ENCODE measurements at places on chromosomes 11 and 22. TPM values are rescaled to one million over a fixed set of nuclear protein-coding genes. Genes with fewer than 3 reads are reported as not detected.

OR8G1 gene
- polyA plus RNA-seq = not detected

SCUBE1 gene
- polyA plus RNA-seq = not detected

CATSPERZ gene
- polyA plus RNA-seq = not detected

KRTAP5-9 gene
- polyA plus RNA-seq = not detected

CNGA4 gene
- polyA plus RNA-seq = not detected

BATF2 gene
- not detected for polyA plus RNA-seq

IL17REL gene
- polyA plus RNA-seq = not detected

OR2AG2 gene
- polyA plus RNA-seq = 0.07 TPM

MYO18B gene
- not detected for polyA plus RNA-seq

TEAD1 gene
- 3.6 TPM for polyA plus RNA-seq

NLRP14 gene
- 0.07 TPM for polyA plus RNA-seq

C11orf65 gene
- polyA plus RNA-seq = 2.8 TPM

ALDH3B1 gene
- polyA plus RNA-seq = 0.11 TPM

CABP4 gene
- polyA plus RNA-seq = 0.52 TPM

DUSP8 gene
- polyA plus RNA-seq = 0.62 TPM

OR2AG1 gene
- polyA plus RNA-seq = 0.15 TPM

ARAP1 gene
- 1.3 TPM for polyA plus RNA-seq

LGR4 gene
- 137 TPM for polyA plus RNA-seq

KRTAP5-10 gene
- polyA plus RNA-seq = not detected

PNPLA5 gene
- polyA plus RNA-seq = not detected

BTG4 gene
- not detected for polyA plus RNA-seq

DCHS1 gene
- polyA plus RNA-seq = 0.12 TPM

ELF5 gene
- polyA plus RNA-seq = not detected

SNRPD3 gene
- polyA plus RNA-seq = 123 TPM

NOX4 gene
- polyA plus RNA-seq = not detected

KRTAP5-7 gene
- polyA plus RNA-seq = not detected

TREH gene
- polyA plus RNA-seq = 1.7 TPM

PKDREJ gene
- not detected for polyA plus RNA-seq

OR10D3 gene
- polyA plus RNA-seq = not detected

EMID1 gene
- not detected for polyA plus RNA-seq

FGF19 gene
- polyA plus RNA-seq = not detected

GAL gene
- not detected for polyA plus RNA-seq

CARD16 gene
- polyA plus RNA-seq = 9.0 TPM

FREY1 gene
- not detected for polyA plus RNA-seq

SMC1B gene
- polyA plus RNA-seq = not detected

ST14 gene
- not detected for polyA plus RNA-seq

NRGN gene
- polyA plus RNA-seq = 0.62 TPM

SLC16A8 gene
- polyA plus RNA-seq = not detected

HEPN1 gene
- not detected for polyA plus RNA-seq

MUC5AC gene
- not detected for polyA plus RNA-seq

CAPN5 gene
- polyA plus RNA-seq = 0.85 TPM

NXPE2 gene
- 0.30 TPM for polyA plus RNA-seq

DNAJB7 gene
- not detected for polyA plus RNA-seq

DGCR8 gene
- 4.5 TPM for polyA plus RNA-seq

HPX gene
- polyA plus RNA-seq = not detected

MS4A6A gene
- not detected for polyA plus RNA-seq

POU2AF2 gene
- polyA plus RNA-seq = not detected

HEPACAM gene
- 9.0 TPM for polyA plus RNA-seq

All from Purkinje cell (primary cell).